NCI-H774 (cell line): ENCODE measurements at places on chromosomes 16 and 17.

DNA sequence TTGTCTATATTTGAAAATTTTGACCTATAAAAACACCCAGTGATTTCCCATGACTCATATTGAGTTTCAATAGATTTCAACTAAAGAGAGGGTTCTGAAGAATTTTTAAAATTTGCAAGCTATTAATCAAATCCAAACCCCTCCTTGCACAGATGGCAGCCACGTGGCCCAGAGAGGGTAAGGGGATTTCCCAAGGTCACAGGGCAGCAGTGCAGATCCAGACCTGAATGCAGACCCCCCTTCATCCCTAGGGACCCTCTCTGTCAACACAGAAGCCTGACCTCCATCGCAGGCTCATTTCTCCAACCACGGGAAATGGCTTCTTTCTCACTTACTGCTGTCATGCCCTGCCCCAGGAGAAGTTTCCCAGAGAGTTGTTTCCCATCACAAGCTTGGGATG lies 24.7 kb upstream of the CES5A start:
- DNase-seq: no peak

DNA sequence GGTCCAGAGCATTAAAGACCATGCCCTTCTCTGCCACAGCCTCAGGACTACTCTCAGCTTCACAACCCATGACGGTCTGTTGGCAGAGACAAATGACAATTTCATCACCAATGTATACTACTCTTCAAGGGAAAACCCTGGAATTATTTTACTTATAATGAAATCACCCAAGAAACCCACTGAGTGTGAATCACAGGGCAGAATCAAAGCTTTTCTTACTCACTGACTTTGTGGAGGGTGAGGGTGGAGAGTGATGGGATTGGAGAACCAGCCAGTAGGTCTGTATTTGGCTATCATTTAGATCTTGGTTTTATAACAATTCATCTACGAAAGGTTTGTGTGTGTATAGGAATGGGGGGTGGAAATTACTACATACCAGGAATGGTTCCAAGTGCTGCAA lies 442.6 kb downstream of the SHISA9 start:
- no peak for DNase-seq

DNA sequence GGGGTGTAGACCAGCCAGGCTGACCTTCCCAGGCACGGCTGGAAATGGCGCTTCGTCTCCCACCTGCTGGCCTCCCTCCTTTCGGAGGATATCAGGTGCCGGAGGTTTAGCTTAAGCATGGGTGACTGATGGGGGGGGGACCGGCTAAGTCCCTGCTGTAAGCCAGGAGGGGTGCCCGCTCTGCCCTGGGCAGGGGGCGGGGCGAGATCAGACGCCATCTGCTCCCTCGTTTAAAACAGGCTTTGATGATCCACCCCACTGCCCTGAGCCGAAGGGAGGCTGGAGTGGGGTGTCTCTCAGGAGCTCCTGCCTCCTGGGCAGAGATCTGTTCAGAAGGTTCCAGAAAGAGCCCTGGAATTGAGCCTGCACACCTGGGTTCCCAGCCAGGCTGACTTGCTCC lies 26.0 kb downstream of the C16orf74 start:
- DNase-seq: no peak

DNA sequence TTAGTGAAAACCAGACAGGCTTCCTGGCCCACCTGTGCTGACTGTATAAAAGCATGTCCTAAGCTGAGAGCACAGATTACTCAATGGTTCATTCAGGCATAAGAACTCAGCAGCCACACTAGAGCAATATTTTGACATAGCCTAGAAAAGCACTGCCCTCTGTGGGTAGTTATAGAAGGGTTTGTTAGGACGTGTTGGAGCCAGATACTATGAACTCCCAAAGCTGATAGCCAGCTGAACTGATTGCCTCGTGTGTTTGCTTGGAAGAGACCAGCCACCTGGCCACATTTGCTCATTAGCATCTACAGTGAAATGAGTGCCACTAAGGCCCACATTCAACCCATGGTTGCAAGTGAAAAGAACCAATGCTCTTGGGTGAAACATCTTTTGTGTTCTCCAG lies 30.8 kb upstream of the ABCA5 start:
- DNase-seq: peak; percentile 10

DNA sequence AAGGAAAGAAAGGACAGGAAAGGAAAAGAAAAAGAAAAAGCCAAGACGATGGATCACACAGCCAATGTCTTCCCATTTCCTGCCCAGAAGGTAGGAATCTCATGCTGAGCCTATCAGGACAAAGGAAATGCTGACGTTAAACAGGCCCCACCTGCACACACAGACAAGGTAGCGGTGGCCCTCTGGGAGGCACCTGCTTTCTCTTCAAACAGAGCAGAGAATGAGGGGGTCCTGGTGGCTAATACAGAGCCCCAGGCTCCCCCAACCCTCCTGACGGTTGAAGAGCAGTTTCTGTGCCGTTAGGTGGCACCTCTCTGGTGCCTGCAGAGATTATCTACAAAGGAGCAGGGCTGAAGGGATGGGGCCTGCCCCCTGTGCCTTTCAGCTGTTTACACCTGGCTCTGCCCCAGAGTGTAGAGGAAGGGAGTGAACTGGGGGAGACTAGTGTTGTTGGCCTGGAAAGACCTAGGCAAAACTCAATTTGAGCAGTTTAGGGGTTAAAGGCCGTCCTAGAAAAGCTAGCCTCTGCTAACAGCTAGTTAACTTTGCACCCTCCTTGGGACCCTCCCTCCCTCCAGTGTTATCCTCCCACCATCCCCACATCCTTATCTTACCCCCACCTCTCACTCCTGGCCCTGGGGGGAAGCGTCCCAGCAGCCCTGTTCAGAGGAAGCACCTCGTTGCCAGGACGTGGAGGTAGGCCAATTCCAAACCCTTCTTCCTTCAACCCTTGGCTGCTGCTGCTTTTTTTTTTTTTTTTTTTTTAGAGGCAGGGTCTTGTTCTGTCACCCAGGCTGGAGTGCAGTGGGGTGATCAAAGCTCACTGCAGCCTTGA lies 56.3 kb downstream of the ARHGAP27 start:
- DNase-seq: peak; percentile 31

DNA sequence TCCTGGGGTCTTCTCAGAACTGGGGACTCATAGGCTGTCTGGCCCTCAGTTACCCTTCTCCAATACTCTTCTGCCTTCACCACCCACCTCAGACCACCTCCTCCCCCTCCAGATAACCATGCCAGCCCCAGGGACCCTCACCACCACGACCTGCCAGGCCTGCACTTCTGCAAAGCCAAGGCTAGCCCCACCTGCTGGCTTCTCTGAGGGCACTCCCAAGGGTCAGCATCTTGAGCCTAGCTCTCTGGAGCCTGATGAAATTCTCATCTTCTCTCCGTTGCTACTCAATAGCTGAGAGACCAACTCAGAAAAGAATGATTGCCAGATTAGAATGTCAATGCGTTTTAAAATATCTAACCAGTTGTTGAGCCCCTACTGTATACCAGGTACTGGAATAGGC lies 56.1 kb upstream of the LYRM9 start:
- DNase-seq: no peak

DNA sequence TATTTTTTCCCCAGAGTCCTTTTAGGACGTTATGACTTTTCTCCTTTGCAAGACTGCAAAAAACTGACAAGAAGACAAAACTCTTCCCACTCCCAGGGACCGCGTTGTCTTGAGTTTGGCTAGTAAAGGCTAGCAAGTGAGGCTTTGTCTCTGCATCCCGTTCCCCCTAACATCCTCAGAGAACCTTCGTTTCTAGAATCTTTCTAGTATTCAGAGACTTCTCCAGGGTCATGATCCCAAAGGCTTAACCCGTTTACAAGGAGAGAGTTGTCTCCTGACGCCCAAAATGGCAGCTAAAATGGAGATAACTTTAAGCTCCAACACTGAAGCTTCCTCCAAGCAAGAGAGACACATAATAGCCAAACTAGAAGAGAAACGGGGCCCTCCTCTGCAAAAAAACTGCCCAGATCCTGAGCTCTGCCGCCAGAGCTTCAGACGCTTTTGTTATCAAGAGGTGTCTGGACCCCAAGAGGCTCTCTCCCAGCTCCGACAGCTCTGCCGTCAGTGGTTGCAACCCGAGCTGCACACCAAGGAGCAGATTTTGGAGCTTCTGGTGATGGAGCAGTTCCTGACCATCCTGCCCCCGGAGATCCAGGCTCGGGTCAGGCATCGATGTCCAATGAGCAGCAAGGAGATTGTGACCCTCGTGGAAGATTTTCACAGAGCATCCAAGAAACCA lies 843 bp downstream of the ZNF174 start:
- DNase-seq: no peak
